Stimulated activated CD4-positive, alpha-beta T cell treated with anti-CD3 and anti-CD28 coated beads, Interleukin-1b, Interleukin-23, amount 100 ng/mL, for 1 hour (primary cell): ENCODE measurements at places on chromosomes 13 and 19.

DNA sequence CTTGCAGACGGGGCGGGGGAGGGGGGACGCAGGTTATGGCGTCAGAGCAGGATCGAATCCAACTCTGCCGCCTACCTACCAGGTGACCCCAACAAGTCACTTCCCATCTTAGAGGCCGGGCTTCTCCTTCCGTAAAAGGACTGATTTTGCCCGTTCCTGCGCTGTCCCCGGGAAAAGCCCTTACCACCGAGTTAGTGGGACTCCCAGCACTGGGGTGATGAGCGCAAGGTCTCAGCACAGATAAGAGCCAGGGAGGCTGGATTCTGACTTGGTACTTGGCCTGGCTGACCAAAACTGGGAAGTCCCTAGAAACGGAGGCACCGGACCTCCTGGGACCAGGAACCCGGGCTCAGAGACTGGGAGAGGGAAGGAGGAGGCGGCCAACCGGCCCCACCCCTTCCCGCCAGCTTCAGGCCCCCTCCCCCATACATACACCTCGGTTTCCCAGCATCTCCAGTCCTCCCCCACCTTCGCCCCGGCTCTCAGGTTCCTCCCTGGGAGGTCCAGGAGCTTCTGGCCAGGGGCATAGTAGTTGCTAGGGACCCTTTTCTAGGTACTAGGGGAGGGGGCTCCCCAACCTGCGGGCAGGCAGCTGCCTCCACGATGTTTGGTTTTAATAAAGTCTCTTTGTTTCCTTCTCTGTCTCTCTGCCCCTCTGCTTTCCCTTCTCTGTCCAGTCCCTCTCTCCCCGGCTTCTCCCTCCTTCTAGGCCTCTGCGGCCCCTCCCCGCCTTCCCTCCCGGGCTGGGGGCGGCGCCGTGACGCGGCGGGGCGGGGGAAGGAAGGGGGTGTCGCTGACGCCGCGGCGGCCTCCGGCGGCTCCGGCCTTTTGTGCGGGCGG lies at the start of gene GRAMD1A:
Gene GRAMD1A, plus strand, starts transcription at position 826 of the 840 bp plus-strand sequence. CDS start 156 bp downstream, outside the sequence.
- DNase-seq, result peak; percentile 37

DNA sequence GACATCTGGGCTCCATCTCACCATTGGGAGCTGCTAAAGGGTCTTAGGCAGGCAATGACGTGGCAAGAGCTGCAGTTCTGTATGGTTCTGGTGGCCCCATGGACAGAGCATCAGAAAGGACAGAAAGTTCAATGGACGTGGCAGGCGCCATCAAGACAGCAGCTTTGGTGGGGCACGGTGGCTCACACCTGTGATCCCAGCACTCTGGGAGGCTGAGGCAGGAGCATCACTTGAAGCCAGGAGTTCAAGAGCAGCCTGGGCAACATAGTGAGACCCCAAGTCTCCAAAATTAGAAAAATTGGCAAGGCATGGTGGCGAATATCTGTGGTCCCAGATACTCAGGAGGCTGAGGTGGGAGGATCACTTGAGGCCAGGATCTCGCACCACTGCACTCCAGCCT lies 9.5 kb downstream of the EVI5L start:
- no peak for DNase-seq

DNA sequence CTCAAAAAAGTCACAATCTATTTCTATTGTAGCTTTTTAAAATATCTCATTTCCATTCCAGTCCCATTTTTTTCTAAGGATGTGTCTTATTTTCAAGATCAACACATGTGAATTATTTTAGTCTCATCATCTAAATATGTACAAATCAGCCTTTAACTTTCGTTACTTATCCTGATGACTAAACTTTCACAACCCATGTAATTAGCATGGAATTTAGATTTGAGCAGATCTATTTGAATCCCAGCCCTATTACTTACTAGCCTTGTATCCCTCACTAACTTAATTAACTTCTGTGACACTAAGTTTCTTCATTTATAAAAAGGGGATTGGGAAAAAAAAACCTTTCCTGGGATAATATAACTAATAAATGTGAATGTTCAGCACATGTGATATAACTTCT lies 81.1 kb downstream of the UFM1 start:
- no peak for DNase-seq

GRCh38 chr13:66612983-66613382 lies 617.2 kb downstream of the PCDH9 start:
- no peak for DNase-seq

GRCh38 chr13:29508130-29508875 lies 87.2 kb downstream of the SLC7A1 start:
- DNase-seq, result peak; percentile 42

DNA sequence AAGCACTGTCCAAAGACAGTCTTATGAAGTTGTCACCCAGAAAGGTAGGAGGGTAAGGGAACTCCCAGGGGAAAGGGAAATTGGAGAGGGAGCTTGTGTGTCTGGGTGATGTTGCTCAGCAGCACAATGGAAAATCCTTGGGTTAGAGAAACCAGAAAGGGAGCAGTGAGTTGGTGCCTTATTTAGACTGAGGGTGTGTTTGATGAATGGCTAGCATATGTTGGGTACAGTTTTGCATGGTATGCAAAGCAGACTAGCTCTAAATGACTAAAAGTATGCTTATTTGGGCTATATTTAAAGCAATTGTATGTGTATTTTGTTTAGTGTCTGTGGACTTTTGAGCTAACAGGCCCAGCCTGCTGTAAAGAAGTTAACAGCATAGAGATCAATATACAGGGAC lies 2884.6 kb upstream of the PCDH20 start:
- DNase-seq, result no peak

DNA sequence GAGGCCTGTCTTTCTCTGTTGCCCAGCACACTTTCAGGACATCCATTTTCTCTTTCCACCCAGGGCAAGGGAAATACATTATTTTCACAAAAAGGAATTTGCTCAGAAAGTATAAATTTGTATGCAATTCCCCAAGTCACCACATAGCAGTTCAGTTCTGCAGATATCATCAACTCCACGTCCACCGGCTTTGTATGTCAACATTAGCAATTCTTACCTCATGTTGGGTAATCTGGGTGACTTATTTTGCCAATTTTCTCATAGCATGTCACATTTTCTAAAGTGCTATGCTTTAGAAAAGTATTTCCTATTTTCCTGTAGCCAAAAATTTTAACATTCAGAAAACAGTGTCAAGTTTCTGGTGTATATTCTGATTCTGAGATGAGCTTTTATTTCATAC lies 501.8 kb downstream of the EFNB2 start:
- DNase-seq, result no peak

GRCh38 chr19:51329411-51329810 lies 12.5 kb downstream of the VSIG10L start:
- no peak for DNase-seq

DNA sequence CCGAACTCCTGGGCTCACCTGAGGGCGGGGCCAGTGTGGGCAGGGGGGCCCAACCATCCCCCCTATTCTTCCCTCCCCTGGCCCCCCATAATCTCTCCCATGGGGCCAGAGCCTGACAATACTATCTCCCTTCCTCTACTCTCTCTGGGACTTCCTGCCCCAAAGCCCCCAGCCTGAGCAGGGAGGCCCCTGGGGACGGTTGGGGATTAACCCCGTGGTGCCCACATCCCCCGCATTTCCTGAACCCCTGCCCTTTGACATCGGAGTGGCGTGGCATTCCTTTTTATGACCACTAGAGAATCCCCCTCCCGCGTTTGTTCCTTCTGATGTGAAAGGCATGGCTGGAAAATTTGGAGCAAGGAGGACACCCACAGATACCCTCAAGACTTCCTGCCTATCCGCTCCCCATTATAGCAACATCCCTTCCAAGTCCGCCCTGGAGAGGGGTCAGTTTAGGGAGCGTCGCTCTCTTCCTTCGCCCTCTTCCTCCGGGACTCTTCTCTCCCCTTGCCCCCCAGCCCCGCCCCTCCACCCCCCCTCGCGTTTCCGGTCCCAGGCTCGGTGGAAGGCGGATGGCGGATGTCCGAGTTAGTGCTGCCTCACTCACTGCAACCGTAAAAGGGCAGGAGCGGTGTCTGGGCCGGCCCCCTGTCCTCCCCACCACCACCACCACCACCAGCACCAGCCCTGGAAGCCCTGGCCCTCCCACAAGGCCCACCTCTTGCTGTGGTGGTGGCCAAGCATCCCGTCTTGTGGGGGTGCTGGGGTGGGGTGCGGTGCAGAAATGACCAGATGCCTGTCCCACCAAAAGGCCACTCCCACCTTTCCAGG lies 1.8 kb downstream of the VASP start:
- no peak for DNase-seq

GRCh38 chr13:50892210-50892944 lies 17.2 kb upstream of the RNASEH2B start:
- DNase-seq, result no peak

GRCh38 chr13:50969691-50970090 lies 60.1 kb downstream of the RNASEH2B start:
- no peak for DNase-seq

GRCh38 chr13:30619731-30620130 lies 2.0 kb downstream of the USPL1 start:
- DNase-seq, result no peak

- DNase-seq, result no peak
Measured at GRCh38 chr19:19538061-19538784, at the start of gene CILP2. CILP2 (plus strand) TSS chr19:19538265; CDS start chr19:19538350, 85 bp downstream.

DNA sequence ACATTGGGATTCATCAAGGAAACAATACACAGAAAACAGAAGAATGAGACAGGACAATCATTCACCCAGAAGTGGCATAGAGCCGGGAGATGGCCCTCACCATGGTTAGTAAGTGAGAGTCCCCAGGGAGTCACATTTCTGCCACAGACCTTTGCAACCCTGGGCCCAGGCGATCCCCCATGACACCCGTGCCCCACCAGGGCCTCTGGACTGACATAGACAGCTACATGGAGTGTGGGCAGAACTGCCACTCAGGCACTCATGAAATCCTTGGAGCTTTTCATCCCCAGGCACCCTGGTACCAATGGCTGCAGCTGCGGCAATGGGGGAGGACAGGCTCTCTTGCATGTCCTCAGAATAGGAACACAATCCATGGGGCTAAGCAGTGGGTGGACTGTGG lies 174.5 kb upstream of the TRPC4 start:
- DNase-seq, result no peak

DNA sequence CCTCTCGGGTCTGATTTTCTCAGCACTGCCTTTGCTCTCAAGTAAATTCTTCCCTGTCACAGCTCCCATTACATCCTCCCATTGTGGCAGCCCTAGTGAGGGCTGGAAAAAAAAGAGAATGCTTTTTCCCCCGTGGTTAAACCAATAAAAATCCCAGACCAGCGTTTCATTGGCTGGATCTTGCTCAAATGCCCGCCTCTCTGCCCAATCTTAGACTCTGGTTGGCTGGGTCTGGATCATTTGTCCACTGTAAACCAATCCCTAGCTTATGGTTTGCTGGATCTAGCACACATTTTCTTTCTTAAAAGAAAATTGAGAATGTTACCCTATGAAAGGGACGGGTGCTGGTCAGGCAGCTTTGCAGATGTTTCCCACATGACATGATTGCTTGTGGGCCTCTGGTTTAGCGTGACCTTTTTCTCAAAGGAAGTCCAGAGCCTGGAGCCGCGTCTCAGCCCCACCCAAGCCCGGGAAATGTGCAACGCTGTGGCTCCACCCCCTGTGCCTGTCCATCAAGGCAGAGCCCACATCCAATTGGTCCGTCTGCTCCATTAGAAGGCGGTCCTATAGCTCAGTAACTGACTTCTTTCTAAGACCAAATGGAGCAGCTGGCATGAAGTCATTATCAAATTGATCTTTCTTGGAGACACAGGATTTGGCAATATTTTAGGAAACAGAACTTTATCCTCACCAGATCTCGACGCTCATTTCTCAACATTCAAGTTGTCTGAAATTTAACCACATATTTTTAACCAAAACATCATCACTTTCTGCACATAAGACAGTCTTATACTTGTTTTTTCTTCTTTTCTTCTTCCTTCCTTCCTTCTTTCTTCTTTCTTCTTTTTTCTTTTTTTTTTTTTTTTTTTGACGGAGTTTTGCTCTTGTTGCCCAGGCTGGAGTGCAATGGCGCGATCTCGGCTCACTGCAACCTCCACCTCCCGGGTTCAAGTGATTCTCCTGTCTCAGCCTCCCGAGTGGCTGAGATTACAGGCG lies 2.6 kb upstream of the MCEMP1 start:
- DNase-seq, result no peak
